ENCODE measurements at places on chromosomes 3 and 15. TPM values are rescaled to one million over a fixed set of nuclear protein-coding genes. Genes with fewer than 3 reads are reported as not detected.

TRPM1 gene
- not detected for total RNA-seq

DNA sequence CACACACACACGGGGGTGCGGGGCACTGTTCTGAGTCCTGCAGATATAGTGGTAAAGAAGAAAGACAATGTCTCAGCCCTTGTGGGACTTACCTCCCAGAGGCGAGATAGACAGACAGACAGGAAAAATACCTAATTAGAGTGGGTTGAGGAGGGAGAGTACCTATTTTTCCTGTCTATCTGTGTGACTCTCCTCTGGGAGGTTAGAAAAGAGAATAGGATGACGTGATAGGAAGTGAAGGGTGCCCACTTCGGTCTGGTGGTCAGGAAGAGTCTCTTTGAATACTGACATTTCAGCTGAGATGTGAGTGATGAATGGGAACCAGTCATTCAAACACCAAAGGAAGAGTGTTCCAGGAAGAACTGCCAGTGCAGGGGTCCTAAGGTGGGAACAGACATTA lies 4.1 kb upstream of the APOD start:
- no peak for ATAC-seq

DNA sequence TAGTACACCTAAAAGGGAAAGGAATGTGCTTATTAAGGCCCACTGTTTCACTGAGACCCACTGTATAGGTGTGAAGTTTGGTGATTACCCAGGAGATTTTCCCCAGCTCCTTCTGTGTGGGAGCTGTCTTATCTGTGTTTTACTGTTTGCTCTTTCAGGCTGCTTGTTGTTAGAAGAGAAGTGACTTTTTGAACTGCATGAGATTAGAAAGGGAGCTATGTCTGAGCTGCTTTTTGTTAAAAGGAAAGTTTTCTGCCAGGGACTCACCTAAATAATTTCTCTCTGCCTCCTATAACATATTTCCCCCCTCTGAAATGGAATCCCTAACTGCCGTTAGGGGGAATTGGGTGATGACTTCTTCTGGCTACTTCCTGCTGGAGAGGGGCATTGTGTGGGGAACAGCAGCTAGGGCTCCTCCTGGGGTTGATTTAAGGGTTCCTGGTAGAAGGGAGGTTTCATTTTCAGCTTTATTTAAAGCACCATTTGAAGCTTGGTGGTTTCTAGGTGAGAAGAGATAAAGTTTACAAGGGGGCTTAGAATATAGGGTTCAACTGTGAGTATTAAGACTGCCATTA lies 77.1 kb upstream of the ATP11B start:
- ATAC-seq, result no peak

DNA sequence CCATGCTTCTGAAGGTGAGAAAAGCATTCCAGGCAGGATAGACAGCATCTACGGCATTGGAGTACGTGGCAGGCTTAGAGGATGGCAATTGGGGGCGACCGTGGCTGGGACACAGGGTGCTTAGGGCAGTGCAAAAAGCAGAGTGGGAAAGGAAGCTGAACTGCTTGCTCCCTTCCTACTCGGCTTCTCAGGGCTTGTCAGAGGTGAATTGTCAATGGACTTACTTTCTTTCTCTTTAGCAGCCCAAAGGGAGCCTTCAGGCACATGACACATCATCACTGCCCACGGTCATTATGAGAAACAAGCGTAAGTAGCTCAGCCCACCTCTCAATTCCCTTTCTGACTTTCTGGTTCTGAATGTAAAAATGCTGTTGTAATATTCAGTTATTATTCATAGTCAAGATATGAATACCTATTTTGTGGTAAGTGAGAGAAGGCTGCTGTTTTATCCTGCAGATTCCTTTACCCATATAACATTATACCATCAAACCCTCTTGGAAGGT lies 84.3 kb downstream of the KLHL25 start:
- no peak for ATAC-seq

DNA sequence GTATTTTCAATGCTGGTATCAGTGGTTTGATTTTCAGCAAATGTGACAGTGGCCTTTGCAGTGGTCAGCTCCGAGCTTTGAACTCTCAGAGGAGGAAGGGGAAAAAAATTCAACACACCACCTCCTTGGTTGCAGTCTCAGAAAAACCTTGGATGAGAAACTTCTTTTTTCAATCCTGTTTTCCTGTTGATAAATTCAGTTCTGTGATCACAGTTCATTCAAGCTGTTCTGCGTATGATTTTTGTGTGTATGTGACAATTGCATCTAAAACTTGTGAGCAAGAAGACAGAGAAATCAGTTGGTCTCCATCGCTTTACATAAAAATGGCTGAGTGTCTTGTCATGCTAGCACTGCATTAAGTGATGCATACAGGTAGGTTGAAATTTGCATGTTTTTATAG lies 19.2 kb downstream of the ZBTB38 start:
- ATAC-seq, result no peak

DNA sequence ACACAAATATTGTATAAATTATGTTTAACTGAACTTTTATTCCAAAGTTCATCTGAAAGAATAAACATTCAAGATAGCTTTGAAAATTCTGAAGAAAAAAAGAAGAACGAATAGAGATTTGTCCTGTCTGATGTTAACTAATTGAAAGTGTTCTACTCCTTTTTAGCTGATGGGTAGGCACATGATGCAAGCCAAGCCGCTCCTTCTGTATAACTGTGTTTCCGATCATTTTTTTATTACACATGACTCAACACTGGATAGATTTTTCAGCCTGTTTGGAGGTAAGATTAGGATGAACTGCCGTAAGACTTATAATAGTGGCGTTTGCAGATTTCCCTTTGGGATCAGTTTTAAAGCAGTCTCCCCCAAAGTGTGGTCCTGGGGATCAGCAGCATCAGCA lies 19.0 kb downstream of the NSUN3 start:
- ATAC-seq, result no peak

- no peak for ATAC-seq
These were observed 334.1 kb downstream of the FHIT start for GRCh38 chr3:60917141-60917540.

All from esophagus mucosa (tissue), 1 donor.